ENCODE measurements at places on chromosomes 3 and 15.

DNA sequence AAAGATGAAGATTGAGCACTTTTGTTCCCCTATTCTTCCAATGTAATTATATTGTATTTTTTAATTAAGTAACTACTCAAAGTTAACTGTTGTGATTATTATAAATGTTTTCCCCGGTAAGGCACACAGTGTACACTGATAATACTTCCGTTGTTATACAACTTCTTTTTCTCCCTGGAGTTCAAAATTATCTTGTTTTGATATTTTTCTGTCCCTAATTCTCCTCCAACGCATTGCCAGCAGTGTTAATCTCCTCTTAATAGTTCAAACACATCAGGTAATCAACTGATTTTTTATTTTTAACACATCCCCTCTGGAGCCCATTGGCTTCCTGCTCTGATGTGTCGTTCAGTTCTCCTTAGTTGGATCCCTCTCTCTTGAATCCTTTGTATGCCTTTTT, 32.3 kb upstream of the MFSD1 start:
- DNase-seq: no peak

DNA sequence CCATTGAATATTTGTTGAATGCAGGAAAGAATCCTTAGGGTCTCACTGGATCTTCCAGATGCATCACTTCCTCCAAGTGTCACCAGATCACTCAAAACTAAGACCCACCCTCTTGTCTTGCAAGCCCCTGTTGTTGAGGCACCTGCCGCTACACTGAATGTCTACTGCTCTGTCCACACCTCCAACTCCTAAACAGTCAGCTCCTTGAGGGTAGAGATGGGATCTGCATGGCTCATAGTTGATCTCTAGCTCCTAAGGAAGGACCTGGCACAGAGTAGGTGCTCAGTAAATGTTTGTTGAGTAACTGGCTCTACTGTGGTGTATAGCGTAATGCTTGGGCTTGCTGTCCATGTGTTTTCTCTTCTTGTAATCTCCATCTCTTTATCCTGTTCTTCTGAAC, 8.8 kb downstream of the SLC6A20 start:
- no peak for DNase-seq

DNA sequence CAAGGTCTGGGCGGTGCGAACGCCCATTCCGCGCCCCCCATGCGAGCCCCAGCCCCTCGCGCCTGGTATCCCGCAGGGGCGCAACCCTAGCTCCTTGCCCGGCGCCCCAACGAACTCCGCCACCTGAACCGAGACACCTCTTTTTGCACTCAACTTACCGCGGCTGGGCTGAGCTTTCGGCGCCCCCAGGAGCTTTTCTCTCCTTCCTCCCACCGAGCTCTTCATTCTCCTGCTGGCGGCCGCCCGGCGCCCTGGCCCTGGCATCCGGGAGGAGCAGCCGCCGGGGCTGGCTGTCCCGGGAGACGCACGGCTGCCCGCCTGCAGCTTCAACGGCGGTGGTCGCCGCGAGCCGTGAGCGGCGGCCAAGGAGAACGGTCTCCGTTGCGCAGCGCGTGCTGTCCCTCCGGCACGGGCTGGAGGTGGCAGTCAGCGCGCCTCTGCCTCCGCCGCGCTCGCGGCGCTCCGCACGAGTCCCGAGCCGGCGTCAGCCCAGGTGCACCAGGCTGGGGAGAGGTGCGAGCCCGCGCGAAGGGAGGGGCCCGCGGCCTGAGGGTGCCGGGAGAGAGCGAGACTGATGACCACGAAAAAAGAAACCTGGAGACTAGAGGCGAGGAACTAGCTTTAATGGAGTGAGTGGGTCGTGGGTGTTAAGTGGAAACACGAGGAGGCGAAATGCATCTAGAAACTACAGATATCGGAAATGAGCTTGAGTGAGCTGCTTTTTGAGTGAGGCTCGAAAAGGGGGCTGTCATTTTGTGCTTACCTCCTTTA, 621.5 kb upstream of the ZNF385D start:
- no peak for DNase-seq

DNA sequence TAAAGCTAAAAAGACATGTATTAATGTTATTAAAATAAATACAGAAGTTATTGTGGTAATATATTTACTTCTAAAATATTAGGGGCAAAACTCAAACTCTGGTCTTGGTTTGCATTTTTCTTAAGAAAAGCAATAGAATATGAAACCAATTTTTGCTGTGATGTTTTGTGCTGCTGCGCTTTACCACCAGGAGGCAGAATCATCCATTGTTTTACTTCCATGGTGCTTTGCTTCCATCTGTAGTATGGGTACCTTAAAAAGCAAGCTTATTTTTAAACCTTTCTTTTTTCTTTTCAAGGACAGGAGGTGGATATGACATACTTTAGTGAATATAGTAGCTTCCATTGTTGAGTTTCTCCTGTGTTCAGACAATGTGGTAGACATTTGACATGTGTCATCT, 46.6 kb upstream of the MRPL3 start:
- DNase-seq: no peak

DNA sequence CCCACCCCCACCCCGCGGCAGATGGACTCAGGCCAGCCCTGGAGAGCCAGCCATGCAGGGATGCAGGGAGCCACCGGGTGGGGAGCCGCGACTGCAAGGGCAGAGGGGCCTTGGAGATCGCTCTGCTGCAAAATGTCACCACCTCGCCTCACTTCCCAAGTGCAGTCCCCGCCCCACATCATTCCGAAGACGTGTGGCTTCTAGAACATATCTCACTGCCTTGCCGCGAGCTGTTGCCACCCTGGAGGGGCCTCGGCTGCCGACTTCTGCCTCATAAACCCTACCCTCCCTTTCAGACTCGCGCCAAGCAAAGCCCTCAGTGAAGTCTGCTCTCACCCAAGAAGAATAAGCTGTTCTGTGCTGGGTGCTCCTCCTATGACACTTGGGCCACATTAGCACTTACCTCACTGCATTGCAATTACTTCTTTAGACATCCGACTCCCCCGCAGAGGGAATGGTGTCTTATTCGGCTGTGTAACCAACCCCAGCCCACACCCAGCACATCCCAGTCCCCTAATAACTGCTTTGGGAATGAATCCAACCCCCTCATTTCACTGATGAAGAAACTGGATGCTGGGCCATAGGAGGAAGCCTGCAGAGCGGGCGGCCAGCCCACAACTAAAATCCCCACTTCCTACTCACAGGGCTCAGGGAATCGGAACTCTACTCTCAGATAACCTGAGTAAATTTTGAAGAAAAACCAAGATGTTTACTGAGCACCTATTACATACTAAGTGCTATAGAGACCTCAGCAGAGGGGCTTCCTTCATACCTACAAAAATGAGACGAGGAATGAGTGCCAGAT, 8.6 kb downstream of the TLE3 start:
- DNase-seq: no peak

- no peak for DNase-seq
These were observed 194.3 kb upstream of the CTDSPL start for GRCh38 chr3:37667335-37667734.

DNA sequence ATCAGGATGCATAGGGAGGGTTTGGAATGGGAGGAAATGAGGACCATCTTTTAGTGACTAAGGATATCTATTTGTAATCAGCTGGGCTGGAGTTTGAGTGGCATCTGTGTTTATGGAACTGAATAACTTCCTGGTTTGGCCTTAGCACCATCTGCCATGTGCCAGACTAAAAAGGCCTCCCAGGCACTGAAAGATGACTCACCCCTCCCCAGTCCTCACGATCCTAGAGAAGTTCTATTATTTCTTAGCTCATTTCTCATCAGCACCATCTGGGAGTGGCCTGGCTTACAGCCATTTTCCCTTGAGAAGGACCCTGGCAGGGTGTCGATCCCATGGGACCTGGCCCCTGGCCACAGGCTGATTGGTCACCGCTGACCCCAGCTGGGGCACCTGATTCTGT, 23.9 kb upstream of the CTXND1 start:
- DNase-seq: no peak

GRCh38 chr3:139020868-139021234, at the start of gene PRR23B:
Gene PRR23B (minus strand): TSS chr3:139020926. CDS start chr3:139020661, 265 bp downstream.
- DNase-seq: no peak

- DNase-seq: no peak
These were observed 5.7 kb upstream of the FBLN2 start for GRCh38 chr3:13543253-13543652.

DNA sequence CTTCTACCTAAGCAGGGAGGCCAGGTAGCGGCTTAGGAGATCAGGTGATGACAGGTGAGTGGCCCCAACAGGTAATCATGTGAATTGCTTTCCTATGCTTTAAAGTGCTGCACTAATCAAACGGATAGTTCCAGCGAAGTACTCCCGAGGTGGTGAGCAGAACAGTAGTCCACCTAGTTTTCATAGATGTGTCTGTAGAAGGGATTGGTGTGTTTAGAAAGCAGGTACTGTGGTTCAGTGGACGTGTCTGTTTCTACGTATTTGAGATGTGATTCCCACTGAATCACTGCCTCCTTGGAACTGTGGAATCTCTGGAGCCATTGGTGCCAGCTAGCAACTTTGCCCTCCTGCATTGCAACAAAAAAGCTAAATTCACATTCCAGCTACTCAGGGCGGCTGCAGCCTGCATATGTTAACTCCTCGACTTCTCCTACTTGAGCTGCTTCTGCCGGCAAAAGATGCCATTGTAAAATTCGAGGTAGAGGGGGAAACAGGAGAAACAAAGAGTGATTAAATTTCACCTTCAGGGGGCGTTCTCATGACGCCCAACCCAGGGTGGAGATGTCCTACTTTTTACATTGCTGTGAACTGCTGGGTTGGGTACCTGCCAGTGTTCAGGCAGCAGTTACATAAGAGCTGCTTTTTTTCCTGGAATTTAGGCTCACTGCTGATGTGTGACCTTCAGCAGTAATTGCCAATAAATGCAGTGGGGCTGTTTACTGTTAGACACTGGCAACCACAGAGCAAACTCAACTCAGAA, 227.3 kb downstream of the ITPR1 start:
- DNase-seq: no peak

DNA sequence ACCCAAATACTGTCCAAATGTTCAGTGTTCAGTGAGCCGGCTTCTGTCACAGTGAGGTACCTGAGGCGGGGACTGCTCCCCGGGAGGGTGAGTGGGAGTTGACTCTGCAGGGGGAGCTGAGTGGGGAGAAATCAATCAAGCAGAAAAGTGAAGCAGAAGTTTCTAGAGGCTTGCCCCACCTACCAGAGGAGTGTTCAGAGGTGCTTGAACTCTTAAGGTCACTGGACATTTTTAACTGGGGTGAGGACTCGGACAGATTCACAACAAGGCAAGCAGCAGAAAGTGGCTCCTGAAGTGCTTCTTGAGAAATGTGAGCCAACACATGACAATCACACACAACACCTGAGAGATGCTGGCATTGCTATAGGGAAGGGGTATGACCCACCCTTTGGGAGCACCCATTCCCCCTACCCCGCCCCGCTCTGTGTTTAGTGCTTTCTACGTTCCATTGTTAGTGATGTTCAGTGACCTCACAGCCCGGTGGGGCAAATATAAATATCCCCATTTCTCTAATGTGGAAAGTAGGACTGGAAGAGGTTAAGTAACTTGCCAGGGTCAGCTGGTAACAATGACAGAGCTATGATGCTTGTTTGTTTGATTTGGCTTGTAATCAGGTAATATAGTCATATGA, 48.6 kb upstream of the AKAP13 start:
- DNase-seq: no peak

GRCh38 chr3:32405155-32405554, 13.5 kb downstream of the CMTM7 start:
- no peak for DNase-seq

DNA sequence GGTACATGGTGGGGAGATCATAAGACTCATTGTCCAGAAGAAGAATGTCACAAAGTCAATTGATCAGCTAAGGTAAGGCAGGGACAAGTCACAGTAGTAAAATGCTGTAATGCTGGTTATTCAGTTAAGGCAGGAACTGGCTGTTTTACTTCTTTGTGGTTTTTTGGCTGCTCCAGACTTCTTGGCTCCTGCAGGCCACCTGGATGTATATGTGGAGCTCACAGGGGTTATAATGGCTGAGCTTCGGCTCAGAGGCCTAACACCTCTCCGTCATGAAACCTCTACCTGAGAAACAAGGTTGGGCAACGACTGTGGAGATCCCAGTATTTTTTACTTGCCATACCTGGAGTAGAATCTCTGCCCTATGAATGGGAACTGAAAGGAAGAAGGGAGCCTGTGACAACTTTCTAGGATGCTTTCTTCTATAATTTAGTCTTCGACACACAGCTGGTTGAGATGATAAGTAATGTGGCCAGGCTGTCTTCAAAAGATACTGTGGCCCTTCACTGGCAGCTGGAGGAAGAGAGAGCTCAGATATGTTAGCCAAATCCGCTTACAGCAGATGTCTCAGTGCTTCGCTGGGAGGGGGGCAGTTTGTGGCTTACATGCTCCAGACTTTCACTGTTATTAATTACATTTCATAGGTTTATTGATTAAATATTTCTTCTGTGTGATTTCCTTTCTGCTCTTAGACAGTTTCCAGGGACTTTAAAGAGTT, 887.8 kb downstream of the IGSF11 start:
- no peak for DNase-seq

DNA sequence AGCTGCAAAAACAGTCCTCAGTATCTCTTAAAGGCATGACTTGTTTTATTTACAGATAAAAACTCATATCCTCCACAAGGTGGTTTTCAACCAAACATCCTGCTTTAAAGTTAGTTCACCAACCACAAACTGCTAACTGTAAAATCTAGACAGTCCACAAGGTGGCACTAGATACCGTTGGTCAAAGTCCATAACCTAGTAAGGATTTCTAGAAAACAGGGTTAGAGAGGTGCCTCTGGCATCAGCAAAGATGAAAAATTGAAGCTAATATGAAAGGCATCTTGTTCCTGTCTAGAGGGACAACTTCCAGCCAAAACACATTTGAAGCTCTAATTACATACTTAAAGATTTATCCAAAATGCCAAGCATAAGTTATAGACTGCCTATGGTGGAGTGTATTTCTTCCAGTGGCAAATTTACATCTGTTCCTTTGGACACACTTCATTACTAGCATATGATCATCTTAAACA, 56.0 kb downstream of the ZMAT3 start:
- DNase-seq: no peak

- DNase-seq: no peak
These were observed 65.2 kb upstream of the MNS1 start for GRCh38 chr15:56530157-56530556.

- DNase-seq: no peak
These were observed 141.3 kb upstream of the CCDC54 start for GRCh38 chr3:107235928-107236315.

- no peak for DNase-seq
These were observed 59.5 kb downstream of the MLH1 start for GRCh38 chr3:37052860-37053259.

DNA sequence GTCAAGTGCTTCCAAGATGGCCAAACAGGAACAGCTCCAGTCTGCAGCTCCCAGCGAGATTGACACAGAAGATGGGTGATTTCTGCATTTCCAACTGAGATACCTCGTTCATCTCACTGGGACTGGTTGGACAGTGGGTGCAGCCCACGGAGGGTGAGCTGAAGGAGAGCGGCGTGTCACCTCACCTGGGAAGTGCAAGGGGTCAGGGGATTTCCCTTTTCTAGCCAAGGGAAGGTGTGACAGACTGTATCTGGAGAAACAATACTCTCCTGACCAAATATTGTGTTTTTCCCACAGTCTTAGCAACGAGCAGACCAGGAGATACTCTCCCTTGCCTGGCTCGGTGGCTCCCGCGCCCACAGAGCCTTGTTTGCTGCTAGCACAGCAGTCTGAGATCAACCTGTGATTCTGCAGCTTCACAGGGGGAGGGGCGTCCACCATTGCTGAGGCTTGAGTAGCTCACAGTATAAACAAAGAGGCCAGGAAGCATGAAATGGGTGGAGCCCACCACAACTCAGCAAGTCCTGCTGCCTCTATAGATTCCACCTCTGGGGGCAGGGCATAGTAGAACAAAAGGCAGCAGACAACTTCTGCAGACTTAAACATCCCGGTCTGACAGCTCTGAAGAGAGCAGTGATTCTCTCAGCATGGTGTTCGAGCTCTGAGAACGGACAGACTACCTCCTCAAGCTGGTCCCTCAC, 293.5 kb upstream of the SUCLG2 start:
- DNase-seq: no peak

All from esophagus squamous epithelium (tissue), 5 donors.